Stimulated activated CD4-positive, alpha-beta T cell treated with anti-CD3 and anti-CD28 coated beads, Interleukin-4, amount 100 ng/mL, for 48 hours (primary cell): ENCODE measurements at places on chromosomes 7 and 10.

GRCh38 chr10:47300429-47300931 is 483 bp downstream of the GDF10 start:
- DNase-seq = no peak

GRCh38 chr7:3861941-3862340 is 560.9 kb downstream of the SDK1 start:
- no peak for DNase-seq

DNA sequence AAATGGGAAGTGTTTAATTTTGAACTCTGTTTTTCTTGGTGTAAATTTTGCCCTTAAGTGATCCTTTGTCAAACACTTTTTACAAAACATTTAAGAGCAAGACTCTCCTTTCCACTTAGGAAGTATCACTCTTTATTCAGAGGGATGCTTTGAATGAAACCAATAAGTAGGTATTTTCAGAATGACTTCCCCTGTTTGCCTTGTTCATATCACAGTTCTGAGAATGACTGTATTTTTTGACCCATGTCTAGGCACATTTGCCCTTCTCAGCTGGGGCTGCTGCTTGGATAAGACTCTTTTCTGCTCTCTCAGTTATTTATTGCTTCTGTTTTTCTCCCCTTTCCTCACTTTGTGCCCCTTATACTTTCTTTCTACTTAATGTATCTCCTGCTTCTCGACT is 98.2 kb downstream of the CCNY start:
- DNase-seq = no peak

GRCh38 chr7:38507384-38507783 is 123.8 kb downstream of the AMPH start:
- no peak for DNase-seq

- DNase-seq = no peak
Observed at GRCh38 chr10:125747417-125747816, 27.9 kb downstream of the EDRF1 start.

DNA sequence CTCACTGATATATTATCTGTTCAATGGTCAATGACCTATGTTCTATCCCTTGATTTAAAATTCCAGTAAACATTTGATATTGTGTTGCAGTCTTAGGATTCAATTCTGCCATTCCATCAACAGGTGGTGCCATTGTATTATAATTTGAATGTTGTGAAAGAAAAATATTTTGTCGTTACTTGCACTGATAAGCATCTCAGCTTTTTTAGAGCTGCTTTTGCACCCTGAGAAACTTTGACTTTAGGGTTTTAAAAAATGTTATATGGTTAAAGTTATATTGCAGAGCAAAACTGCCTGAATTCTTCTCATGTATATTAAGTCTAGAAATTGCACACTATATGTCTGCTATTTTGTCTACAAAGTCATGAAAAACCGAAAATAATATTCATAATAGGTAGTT is 18.8 kb upstream of the MINDY3 start:
- DNase-seq = no peak

- DNase-seq = no peak
Observed at GRCh38 chr10:106111246-106111645, 1053.3 kb downstream of the SORCS1 start.

DNA sequence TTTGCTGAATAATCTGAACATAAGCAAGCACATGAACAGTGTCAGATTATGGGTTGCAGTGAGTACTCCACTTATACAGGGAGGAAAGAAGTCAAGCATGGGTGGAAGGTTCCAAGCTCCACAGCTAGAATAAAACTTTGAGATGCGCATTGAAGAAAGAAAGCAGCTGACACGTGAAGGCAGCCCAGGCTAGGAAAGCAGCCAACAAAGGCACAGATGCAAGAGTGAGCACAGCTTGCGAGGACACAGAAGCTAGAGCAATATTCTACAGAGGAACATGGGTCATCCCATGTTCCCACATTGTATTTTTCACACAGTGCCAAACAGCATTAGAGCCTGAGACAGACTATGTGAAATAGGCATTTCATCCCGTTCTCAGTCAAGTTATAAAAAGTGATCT is 194.6 kb upstream of the TBX20 start:
- DNase-seq = no peak

DNA sequence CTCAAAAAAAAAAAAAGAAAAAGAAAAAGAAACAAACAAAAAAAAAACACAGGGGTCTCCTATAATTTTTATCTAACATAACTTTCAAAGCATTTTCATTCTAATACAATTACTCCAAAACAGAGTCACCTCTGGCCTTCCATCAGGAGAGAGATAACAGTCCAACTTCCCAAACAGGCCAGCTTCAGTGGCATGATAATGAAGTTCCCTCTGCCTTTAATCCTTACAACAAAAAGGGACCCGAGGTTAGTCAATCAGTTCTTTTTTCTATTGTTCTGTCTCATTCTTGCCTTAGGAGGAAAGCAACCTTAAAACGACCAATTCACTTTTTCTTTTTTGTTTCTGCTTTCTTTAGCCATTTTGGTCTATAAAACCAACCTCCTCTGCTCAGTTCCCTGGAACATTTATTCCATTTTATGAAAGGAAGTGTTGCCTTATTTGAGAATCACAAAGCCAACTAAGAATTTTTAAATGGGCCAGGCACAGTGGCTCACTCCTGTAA is 16.5 kb upstream of the FXYD4 start:
- DNase-seq = no peak

GRCh38 chr10:106107706-106108105 is 1056.8 kb downstream of the SORCS1 start:
- DNase-seq = no peak

DNA sequence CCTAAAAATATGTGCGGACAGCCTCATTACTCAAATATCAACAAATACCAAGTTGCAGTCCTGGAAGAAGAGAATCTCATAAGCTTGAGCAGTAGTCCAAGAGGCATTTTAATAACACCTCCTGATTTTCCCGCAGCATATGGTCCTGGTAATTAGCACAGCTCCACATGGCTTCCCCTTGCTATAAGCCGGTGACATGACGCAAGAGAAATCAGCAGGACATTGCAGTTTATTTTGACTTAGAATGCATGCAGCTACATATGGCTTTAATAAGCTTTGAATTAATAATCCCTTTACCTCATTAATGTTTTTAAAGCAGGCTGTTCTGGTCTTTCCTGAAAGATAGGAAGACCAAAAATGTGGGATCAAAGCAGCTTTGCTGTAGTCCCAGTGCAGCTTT is 137.6 kb downstream of the RAMP3 start:
- DNase-seq = no peak

GRCh38 chr7:116526897-116527296 is 2.1 kb downstream of the CAV1 start:
- DNase-seq = no peak

DNA sequence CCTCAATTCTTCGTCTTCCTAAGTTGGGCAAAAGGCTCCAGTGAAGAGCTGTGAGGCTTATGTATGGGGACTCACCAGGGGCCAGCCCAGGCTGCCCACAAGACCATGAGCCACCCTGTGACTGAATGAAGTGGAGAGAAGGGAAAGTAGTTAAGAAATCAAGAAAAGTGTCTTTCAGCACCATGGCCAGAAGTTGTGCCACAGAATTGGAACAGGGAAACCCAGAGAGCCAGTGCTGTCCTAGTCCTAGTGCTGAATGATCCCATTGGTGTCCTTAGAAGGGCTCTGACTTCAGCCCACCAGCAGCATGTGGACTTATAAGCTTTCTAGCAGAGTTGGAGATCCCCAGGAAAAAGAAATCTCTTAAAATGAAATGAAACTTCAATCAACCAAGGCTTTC is 37.0 kb upstream of the CCSER2 start:
- DNase-seq = no peak

GRCh38 chr7:92798517-92799249 is 37.7 kb downstream of the CDK6 start:
- DNase-seq = no peak

DNA sequence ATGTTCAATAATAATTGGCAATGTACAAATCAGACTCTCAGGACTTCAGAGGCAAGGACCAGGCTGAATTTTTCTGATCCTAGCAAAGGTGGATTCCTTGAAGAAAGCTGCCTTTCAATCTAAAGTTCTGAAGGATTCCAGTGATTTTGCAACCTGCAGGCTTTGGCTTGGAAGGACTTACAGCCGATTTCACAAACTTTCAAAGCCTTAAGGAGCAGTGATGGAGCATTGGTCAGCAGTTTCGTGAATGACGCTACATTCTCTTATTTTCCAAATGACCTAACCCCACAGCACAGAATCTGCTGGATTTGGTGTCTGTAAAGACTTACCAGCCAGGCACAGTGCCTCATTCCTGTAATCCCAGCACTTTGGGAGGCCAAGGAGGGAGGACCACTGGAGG is 167.5 kb downstream of the ARHGAP12 start:
- no peak for DNase-seq

DNA sequence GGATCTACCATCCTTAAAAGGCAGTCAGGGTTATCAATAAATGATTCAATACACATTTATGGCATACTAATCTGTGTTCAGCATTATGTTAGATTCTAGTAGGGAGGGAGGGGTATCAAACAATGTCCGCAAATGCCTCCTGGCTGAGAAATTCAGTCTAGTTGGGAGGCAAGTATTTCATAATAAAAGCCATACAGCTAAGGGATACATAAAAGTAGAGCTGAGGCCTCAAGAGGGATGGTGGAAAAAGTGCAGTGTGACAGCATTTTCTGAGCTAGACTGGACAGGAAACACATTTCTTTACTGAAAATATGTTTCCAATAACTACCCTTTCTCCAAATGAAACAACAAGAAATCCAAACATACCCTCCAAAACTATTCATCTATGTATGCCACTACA is 152.8 kb upstream of the LRRN3 start:
- DNase-seq = no peak

GRCh38 chr7:45670717-45671116 is 96.5 kb downstream of the ADCY1 start:
- DNase-seq = no peak

- no peak for DNase-seq
Observed at GRCh38 chr7:28759475-28759971, 198.6 kb downstream of the TRIL start.

- no peak for DNase-seq
Observed at GRCh38 chr10:30254926-30255325, 94.2 kb downstream of the MTPAP start.

GRCh38 chr10:32207544-32207943 is 139.4 kb downstream of the EPC1 start:
- DNase-seq = peak; percentile 56

DNA sequence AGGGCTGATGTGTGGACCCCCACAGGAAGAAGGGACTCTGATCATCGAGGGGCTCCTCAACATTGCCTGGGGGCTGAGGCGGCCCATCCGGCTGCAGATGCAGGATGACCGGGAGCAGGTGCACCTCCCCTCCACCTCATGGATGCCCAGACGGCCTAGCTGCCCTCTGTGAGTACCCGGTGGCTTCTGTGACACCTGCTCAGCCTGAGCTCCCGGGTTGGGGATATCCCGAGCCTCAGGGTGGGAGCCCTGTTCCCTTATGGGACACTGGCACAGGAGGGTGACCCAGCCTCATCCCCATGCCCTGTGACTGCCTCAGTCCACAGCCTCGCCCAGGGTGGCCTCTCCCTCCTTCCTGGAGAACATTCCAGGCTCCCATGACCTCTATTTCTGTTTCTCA is 3.9 kb upstream of the DEPP1 start:
- DNase-seq = no peak

GRCh38 chr7:116499168-116500077 is at the start of gene CAV2:
Gene CAV2, plus strand, starts transcription at chr7:116499738. Its CDS starts 44 bp downstream, at chr7:116499782.
- no peak for DNase-seq

DNA sequence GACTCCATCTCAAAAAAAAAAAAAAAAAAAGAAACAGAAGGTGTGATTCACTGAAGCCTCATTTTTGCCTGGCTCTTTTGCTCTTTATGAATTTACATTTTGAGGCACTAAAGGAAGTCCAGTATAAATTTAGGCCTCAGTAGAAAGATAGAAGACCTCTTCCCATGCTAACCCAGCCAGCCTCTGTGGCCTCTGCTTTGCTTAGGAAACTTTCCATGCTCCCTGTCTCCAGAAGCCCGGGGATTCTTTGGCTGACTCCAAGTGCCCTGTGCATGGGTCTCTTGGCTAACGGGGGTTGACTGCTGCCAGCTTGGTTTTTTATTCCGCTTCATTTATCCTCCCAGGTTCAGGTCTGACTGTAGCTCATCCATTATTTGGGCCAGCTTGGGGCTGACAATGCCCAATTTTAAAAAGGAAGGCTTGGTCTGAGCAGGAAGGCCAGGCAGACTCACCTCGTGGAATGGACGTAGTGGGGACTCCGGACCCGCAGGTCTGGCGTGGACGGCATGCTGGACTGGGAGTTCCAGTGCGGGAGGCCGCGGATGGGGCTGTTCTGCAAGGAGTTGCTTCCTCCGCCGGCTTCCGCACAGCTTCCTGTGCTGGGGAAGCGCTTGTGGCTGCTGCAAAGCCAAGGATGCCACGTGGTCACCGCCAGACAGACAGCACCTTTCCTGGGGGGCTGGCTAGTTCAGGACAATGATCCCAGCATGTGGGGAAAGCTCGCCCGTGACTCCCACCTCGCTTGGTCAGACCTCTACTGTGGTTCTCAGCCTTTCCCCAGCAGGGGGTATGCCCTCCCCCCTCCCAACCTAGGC is 72.3 kb downstream of the PRPF18 start:
- no peak for DNase-seq

DNA sequence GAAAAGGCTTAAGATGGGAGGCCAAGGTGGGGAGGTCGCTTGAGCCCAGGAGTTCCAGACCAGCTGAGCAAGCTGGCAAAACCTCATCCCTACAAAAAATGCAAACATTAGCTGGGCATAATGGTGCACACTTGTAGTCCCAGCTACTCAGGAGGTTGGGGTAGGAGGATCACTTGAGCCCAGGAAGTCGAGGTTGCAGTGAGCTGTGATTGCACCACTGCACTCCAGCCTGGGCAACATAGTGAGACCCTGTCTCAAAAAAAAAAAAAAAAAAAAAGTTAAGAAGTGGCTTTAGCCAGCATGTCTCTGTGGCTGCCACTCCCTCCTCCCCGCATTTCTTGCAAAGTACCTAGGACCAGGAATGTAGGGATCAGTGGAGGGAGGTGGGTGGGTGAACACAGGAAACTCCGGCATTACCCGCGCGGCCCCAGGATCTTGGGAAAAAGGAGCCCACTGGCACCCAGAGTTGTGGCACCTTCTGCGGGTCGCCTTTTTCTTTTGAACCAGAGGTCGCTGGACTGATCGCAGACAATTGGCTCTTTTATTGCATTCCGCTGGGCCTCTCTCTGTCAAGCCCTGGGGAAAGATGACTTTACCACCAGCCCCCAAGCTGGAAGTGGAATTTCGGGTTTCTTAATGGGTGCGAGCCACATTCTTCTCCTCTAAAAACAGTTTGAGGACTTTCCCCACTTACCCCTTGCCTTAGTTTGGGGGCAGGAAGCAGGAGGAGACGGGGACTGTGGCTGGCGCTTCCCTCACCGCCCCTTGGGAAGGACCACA is 3.5 kb downstream of the VGF start:
- no peak for DNase-seq

GRCh38 chr7:18893156-18893555 is 224.3 kb downstream of the TWIST1 start:
- no peak for DNase-seq

DNA sequence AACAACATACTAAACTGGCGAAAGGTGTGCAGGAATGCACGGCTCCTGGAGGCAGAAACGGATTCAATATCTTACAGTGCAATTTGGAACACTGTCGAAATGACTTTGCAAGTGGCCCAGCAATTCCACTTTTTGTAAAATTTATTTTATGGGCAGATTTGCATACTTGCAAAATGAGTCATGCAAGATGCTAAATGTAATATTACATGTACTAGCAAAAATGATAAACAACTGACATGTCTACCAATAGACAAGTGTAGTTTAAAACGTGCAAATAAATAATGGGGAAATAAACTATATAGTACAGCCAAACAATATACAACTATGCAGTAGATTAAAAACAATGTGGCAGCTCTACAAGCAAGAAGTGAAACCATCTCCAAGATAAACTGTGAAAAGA is 97.7 kb downstream of the ARHGAP12 start:
- DNase-seq = no peak
